H7 (cell line): ENCODE measurements at places on chromosomes 11 and 22. TPM values are rescaled to one million over a fixed set of nuclear protein-coding genes. Genes with fewer than 3 reads are reported as not detected.

- DNase-seq, result peak; percentile 48
These were observed 81.3 kb downstream of the CLPB start for GRCh38 chr11:72352859-72353551.

DNA sequence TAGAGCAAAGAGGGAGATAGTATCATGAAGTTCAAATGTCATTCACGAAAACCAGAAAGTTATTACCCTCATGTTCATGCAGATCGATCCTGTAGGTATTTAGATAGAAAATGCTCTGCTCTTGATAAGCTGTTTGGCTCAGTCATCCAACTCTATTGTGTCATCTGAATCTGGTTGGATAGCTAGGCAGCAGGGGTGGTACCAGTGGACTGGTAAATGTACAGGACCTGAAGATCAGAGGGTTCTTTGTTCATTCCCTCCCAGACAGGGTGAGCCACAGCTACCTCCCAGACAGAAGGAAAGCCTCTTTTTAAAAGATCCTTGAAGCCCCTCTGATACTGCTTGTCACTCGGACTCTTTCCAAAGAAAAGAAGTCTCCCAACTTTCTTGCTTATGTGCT lies 29.8 kb upstream of the DRD2 start:
- no peak for DNase-seq

DNA sequence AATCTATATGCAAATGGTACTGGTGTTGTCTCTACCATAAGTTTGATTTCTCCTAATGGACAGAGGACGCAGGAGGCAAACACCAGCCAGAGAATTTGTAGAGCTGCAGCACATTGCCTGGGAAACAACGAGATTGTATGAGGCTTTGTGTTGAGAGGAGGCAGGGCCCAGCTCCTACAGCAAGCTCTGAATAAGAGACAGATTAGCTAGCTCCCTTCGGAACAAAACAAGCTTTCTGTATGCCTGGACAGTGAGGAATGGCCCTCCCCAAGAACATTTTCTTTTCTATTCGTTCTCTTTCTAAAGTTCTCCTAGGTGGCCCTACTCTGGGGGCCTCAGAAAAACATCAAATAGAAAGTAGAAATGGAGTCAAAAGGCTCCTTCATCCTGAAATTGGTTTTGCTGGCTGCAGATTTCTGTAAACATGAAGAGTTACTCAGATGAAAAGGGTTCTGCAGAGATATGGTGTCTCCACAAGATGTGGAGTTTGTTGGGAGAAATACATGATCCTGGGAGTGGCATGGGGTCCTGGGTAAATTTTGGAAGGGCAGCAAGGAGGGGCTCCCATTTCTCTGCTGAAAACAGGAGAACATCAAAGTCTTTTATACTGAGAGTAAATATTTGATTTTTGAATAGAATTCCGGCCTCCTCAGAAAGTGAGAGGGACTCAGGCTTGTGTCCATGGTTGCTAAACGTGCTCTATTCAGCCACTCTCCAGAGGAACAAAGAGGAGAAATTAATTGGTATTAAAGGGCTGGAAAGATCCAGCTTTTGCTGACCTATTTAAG lies 6.8 kb upstream of the HEPACAM start:
- DNase-seq, result no peak

DNA sequence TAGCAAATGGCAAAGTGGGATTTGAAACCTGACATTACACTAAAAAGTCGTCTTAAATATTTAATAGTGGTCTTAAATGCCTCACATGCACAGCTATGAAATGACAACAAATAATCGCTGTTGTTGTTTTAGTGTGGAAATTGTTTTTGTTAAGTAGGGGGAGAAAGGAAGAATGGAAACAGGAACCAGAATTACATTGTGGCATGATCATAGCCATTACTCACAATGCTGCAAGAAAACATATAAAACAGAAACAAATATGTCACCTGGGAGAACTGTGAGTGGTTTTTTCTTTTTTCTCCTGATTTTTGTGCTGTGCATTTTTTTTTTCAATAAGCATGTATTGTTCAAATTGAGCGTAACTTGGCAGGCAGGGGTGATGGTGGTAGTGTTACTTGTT lies 22.9 kb downstream of the FAM76B start:
- no peak for DNase-seq

DNA sequence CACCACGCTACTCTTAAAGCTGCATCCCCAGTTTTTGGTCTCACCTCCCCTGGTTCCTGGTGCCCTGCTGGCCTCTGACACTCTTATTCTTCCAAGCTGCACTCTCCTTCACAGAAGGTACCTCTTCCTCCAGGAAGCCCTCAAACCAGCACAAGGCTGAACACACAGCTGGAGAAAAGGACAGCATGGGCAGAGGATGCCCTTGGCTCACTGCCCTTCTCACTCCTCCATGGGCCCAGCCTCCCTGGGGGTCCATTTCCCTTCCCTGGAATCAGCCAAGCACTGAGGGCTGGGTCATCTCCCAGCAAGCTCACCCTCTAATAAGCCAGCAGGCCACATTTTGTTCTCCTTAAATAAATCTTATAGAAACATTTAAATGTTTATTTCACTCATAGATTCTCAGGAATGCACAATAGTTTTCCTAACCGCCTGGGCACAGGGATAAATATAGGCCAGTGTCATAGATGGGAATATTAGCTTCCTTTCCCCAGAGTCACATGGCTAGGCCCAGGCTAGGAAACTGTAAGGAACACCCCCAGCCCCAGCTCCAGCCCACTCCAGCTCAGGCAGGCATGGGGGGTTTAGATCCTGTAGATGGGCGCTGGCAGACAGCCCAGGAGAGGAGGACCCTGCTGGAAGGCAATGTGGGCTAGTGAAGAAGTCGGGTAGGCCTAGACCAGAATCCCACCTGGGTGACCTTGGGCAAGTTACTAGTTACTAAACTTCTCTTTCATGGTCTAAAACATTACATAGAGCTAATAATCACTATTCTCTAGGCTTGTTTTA lies 51.5 kb downstream of the IRAG1 start:
- no peak for DNase-seq

IRAG1 gene
- 3.0 and 4.5 TPM in 2 replicates for total RNA-seq

DNA sequence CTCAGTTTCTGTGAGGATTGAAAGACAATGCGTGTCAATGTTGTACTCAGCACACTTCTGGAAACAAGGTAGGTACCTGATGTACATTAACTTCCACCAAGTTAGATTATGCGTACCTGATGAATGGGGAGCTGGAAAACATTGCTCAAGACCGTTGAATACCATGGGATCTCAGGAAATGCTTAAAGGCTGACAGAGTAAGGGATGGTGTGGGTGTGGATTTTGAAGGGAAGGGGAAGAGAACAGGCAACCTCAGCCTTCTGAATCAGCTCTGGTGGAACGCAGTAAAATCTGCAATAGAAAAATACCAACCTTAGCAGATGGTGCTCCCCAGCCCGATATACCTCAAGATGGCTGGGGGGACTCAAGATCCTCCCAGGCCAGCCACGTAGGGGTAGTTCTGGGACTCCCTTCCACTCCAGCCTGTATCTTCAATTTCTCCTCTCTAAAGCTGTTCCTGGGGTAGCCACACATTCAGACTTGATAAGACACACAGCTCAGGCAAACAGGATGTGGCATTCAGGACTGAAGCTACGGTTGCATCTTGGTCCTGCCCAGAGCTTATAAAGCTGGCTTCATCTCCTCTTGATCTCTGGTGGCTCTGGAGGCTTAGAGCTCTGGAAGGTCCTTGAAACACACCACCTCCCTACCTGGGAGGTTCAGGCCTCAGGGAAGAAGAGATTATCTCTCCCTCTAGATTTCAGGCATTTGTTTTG lies 111.8 kb downstream of the CTNND1 start:
- DNase-seq, result no peak

CTSW gene
- total RNA-seq, result not detected in 2 replicates

SYTL2 gene
- total RNA-seq, result 1.4 and 2.0 TPM in 2 replicates

DNA sequence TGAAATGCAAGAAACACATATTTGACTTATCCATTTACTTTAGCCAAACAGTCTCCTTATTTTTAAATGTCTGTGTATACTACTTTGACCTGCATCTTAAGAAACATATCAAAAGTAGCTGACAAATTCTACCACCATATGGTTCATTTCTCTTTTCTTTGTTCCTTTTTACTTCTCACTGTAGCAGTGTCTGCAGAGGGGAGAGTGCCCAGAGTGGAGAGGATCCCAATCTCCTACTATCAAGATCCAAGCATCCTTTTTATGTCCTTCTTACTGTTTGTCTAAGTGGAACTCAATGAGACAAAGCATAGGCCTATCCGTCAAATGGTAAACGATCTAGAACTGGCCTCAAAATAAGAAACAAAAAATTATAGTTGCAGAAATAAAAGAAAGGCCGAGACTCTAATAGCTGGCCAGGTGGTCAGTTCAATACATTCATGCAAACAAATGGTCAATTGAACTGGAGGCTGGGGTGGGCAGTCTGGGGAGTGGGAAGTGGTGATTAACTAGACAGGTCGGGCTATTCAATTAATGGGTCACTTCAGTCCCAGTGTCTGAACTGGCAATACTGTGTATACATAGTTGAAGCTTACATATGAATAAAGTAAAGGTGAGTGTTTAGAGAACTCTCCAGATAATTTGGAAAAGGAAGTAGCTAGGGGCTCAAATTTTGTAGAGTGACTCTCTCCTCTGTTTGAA lies 149.1 kb downstream of the MAML2 start:
- DNase-seq, result no peak

MRGPRX4 gene
- total RNA-seq, result not detected in 2 replicates

- DNase-seq, result no peak
These were observed 661.9 kb downstream of the ETS1 start for GRCh38 chr11:127925475-127925874.

GRCh38 chr22:24162436-24162835 lies 18.9 kb upstream of the SUSD2 start:
- no peak for DNase-seq

DNA sequence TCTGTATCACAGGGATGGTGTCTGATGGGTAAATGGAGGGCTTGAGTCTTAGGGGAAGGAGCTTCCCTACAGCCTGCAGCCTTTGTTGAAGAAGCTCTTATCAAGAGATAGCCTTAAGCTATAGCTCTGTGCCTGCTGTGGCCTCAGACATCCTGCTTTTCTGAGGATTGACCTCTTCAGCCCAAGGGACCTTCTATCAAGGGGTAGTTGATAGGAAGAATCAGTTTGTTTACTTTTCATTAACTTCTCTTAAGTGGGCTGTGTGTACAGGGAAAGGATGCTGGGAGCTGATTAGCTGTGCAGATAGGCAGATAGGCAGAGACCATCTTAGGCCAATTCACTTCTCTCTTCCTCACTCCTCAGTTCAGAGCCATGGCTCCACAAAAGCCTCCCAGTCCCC lies 151.8 kb upstream of the CADM1 start:
- no peak for DNase-seq

- DNase-seq, result peak; percentile 63
These were observed 734 bp downstream of the SNU13 start for GRCh38 chr22:41687901-41688364.

DNA sequence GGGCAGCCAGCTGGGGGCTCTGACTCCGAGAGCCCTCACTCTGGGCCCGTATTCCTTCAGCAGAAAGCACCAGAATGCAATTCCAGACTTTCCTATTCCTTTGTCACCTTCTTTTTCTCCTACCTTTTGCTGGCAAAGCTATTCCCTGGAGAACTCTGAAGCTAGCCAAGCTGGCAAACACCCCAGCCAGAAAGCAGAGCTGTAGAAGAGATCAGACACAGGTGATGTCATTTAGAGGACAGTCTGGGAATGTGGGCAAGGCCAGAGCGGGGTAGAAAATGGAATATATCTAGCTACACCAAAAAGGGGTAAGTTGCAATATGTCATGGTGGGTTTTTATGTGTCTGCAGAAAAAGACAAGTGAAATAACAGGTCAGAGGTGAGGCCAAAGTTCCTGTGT lies 205.1 kb downstream of the NXPE2 start:
- no peak for DNase-seq

GRCh38 chr11:62387381-62387780 lies 31.5 kb upstream of the SCGB1A1 start:
- no peak for DNase-seq

GRCh38 chr22:49544286-49544685 lies 283.4 kb downstream of the BRD1 start:
- DNase-seq, result no peak

DNA sequence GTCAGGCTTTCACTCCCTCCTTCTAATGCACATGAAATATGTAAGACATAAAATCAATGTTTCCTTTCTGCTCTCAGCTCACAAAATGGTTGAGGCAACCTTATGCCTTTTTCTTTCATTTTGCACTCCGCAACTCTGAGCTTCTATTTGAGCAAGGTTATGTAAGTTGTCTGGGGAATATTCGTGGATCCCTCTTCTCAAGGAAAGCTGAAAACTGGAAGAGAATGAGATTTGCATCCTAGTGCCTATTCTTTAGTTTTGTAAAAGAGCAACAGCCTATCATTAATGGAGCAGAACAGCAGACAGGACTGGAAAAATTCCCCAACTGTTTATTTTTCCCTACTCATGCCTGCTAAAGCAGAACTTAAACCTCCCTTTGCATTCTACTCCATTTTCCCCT lies 141.7 kb downstream of the FAM76B start:
- no peak for DNase-seq

OR8G5 gene
- total RNA-seq, result not detected in 2 replicates

GRCh38 chr11:123233280-123233974 lies 38.4 kb upstream of the CLMP start:
- no peak for DNase-seq

DNA sequence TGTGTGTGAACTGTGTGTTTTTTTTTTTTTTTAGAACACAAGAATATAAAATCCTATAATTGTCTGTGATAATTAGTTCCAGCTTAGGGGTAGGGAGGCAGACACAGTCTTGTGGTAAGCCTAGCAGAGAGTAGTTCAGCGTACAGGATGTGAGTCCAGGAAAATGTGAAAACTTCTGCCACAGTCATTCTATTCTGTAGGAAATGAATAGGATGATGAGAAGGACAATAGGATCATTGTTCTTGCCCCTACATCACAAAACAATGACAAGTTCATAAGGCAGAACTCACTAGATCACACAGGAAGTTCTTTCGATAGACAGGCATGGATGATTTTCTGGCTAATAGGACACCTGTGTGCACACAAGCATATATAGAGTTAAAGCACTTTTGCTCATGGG lies 132.2 kb downstream of the NAV2 start:
- DNase-seq, result no peak

NPTXR gene
- 3.6 and 3.7 TPM in 2 replicates for total RNA-seq

ART1 gene
- total RNA-seq, result 0.07 TPM in 1 of 2 replicates, not detected in the other

GRCh38 chr22:29011240-29012100 lies 50.2 kb downstream of the C22orf31 start:
- peak; percentile 33 for DNase-seq

DNA sequence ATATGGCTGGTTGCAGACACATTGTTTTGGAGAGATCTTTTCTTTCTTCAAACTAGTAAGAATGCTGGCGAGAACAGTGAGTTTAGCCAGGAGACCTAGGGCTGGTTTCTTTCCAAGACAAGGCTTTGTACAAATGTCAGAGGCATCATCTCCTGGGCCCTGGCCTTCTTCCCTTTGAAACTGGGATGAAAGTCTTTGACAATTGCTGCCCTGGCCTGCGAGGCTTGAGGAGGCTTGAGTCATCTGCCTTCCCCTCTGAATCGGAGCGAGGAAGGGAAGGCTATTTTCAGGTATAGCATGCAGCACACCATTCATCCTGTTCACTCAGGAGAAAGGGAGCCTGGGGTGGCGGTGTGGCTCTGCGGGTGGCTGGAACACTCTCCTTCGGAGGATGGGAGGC lies 21.5 kb upstream of the PARVG start:
- no peak for DNase-seq
